Activated CD8-positive, alpha-beta memory T cell treated with anti-CD3 and anti-CD28 coated beads for 4 hours (primary cell): ENCODE measurements at places on chromosomes 5 and 9.

DNA sequence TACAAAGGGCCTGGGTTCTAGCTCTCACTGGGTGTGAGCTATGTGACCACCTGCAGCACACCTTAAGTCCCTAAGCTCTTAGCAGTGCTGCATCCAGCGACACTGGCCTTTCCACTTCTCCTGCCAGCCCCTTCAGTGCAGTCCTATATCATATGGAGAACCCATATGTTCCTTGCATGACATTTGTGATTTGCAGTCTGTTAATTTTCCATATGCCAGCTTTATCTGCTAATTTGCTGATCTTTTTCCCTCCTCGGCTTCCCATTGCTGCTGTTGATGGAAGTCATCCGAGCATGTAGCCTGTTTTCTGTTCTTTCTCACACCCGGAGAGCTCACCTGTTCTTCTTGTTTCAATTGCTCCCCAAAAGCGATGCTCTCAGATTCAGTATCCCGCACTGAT, 23.2 kb downstream of the PRDM6 start:
- DNase-seq, result no peak

- DNase-seq, result no peak
Observed at GRCh38 chr5:87008751-87009560, 258.7 kb upstream of the RASA1 start.

DNA sequence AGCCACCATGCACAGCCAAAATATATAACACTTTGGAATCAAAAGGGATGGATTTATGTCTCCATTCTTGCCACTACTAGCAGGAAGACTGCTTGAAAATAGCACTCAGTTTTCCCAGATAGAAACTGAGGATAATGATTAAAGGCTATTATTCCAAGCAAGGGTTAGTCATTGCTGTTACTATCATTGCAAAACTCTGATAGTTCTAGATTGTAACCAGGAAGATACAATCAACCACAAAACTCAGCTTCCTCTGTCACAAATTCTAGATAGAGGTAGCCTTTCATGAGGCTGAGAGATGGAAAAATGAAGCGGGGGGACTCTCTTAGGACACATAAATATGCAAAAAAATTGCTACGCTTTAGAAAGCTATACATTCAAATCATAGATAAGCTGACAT, 3.1 kb downstream of the ANXA1 start:
- DNase-seq, result no peak

DNA sequence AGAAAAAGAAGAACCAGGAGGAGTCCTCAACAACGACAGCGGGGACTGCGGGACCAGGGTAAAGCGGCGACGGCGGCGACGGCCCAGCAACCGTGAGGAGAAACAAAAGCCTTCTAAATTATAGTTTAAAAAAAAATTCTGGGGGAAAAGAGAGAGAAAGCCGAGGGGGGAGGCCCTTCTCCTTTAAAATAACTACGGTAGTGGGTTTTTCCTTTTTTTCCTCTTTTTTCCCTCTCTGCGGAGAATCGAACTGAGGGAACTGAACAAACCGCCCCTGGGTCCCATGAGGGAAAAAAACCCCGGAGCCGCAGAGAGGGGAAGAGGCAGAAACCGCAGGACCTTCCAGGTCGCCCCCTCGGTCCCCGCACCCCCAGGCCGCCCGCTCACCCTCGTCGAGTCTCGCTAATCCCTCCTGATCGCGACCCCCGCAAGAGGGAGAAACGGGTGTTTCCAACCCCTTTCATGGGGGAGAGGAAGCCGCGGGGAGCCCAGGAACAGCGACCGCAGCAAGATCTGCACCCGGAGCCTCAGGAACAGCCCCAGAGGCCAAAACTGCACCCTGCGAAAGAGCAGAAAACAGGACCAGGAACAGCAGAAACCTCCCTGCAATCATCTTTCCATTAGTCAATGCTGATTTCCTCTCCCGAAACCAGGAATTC, 453 bp downstream of the CPEB4 start:
- no peak for DNase-seq

DNA sequence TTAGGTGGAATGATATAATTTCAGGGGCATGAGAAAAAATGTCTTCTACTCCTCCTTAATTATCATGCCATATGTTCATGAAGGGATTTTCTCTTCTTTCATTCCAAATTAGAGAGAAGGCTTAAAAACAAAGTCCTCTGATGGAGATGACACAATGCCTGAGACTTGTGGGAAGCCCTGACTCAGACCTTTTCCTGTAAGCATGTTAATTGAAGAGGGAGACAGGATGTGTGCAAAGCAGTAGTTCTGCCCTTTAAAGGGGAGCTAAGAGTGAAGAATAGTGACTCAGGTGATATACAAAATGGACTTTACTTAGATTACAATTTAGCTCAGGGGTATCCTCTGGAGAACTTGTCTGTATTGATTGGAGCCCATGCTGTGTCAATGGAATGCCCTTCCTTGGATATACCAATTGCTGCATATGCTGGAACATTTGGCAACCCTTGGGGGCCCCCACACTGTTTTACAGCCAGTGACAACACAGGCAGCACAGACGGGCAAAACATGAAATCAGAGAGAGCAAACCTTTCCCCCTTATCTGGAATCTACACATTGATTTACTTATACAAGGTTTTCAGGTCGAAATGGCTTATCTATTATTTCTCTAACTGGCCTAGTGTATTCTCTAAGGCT, 81.3 kb downstream of the IZUMO3 start:
- no peak for DNase-seq

DNA sequence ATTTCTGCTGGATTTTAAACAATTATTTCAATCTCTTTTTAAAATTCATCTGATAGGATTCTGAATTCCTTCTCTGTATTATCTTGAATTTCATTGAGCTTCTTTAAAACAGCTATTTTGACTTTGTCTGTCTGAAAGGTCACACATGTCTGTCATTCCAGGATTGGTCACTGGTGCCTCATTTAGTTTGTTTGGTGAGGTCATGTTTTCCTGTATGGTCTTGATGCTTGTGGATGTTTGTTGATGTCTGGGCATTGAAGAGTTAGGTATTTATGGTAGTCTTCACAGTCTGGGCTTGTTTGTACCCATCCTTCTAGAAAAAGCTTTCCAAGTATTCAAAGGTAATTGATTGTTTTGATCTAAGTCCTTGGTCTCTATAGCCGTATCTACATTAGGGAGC, 39.1 kb downstream of the DENND4C start:
- no peak for DNase-seq

- no peak for DNase-seq
Observed at GRCh38 chr5:115472271-115473025, 72.1 kb downstream of the FEM1C start.

GRCh38 chr5:133607451-133607850, 4.9 kb downstream of the FSTL4 start:
- no peak for DNase-seq
